ENCODE measurements at places on chromosomes 13 and 19.
A peak's percentile ranks its signal among the peaks of the same experiment; 100 is the strongest.

- no peak for DNase-seq
Measured at GRCh38 chr13:111045170-111045569, 69.9 kb upstream of the ARHGEF7 start.

- no peak for DNase-seq
Measured at GRCh38 chr19:13437919-13438618, 68.2 kb downstream of the CACNA1A start.

DNA sequence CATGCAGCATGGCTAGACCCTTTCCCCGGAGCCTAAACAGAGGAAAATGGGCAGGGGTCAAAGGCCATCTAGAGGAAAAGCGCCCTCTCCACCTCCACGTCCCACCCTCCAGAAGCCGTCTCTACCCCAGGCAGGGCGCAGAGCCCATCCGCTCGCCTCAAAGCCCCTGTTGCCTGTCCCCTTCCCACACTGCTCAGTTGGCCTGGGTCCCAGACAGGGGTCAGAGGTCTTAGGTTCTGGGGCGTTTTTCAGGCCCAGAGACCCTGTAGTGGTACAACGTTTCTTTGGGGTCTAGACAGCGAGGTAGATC, 285 bp downstream of the TMEM143 start:
- no peak for DNase-seq

DNA sequence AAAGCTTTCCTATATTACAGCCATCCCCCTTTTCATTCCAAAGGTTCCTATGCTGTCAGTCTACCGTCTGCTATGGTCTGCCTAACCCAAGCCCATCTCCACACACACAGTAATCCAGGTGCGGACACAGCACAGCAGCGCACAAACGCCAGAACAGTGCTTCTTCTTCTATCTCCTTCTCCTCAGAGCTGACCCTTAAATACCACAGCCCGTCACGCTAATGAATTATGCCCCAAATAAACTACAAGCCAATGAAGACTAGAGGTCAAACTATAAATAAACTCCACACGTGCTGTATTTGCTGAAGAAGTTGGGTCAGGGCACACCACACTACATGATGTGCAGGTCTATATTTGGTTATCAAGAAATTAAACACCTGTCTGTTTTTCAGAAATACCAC, 71.8 kb downstream of the TBC1D4 start:
- DNase-seq, result no peak

GRCh38 chr13:112333756-112334543, 42.2 kb upstream of the SPACA7 start:
- DNase-seq, result no peak

- DNase-seq, result no peak
Measured at GRCh38 chr13:41827507-41828213, 133.2 kb downstream of the VWA8 start.

DNA sequence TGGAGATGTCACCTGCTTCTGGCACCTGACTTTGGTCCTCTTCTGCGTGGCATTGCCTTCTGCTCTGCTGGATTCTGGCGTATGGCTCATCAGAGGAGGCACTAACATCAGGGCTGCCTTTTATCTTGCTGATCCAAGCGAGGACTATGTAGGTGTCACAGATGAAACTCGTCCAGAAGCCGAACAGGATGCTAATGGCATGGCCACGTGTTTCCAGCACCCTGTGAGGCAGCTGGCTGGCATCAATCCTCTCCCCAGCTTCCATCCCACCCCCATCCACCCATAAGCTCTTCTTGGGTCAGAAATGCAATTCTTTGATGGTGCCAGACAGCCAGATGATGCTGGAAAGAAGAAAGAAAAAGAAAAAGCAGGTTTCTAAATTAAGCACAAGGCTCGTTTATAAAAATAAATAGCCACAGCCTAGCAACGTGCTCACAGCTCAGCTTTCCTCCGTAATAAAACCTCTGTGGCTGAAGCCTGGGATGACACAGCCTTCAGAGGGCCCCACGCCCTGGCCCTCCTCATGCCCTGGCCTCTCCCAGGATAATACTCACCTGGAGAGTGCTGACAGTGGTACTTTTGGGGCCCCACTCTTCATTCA, 212.9 kb upstream of the SERP2 start:
- DNase-seq, result peak; percentile 32

DNA sequence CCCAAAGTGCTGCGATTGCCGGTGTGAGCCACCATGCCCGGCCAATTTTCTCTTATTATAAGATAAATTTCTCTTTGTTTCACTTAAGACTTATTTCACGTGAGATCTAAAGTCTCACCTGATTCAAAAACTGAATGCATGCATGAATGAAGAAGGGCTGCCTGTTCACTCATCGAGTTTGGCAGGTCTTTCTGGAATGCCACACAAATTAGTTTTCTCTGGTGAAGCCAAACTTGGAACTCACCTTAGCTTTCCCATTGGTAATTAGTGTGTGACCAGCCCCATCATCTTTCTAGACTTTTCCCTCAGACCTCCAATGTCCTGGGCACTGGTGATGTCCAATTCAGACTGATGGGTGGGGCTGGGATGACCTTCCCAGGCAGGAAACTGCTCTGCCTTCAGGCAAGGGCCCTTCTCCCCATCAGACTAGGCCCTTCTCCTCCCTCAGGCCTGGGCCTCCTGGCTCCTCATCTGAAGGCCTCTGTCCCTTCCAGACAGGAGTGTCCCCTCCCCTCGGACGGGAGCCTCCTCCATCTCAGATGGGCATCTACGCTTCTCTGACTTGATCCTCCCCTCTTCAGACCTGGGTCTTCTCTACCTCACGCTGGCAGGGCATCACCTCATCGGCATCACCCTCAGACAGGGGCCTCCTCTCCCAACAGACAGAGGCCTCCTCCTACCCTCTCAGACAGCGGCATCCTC, 14.4 kb downstream of the C3 start:
- DNase-seq, result no peak

- no peak for DNase-seq
Measured at GRCh38 chr19:45468803-45469131, 971 bp downstream of the FOSB start.

DNA sequence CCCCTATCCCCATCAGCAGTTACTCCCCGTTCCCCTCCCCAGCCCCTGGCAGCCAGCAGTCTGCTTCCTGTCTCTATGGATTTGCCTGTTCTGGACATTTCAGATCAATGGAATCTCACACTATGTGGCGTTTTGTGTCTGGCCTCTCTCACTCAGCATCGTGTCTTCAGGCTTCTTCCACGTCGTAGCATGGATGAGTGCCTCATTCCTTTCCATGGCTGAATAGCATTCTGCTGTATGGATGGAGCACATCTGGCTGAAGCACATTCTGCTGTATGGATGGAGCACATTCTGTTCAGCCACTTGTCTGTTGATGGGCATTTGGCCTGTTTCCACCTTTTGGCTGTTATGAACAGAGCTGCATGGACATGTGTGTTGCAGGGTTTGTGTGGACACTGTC, 29.5 kb downstream of the CRTC1 start:
- peak; percentile 76 for DNase-seq

DNA sequence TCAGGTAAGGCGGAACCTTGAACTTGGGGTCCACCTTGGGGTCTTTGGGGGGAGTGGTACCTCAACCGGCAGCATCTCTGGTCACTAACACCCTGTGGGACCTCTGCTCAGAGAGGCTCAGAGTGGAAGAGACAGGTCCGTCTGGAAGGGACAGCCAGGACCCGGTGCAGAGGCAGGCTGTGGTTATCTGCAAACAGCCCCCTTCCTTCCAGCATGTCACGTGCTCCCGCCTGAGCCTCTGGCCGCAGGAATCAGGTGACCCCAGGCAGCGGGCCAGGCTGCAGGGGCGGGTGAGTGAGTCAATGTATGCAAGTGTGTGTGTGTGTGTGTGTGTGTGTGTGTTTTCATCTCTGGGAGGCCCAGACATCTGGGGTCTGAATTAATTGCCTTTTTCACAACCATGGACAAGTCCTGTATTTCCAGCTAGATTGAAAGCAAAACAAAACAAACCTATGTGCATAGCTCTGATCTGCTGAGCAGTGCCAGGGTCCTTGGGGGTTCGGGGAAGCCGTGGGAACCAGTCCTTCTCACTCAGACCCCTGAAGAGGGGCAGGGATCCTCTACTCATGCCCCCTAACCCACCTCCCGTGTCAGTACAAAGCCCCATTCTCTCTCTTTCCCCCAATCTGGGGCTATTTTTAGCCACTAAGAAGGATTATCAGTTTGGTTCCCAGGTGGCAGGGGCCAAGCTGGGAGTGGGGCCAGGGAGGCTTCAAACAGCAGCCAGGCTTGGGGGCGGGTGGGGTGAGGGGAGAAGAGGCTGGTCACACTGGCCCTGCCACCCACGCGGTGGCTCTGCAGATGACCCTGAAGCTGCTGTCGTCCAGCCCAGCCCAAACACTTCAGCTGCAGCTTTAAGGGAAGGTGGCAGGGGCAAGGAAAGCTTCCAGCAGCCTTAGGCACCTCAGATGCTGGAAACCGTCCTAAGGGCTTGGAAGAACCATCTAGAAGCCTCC, 31.4 kb downstream of the CERS4 start:
- peak; percentile 85 for DNase-seq

DNA sequence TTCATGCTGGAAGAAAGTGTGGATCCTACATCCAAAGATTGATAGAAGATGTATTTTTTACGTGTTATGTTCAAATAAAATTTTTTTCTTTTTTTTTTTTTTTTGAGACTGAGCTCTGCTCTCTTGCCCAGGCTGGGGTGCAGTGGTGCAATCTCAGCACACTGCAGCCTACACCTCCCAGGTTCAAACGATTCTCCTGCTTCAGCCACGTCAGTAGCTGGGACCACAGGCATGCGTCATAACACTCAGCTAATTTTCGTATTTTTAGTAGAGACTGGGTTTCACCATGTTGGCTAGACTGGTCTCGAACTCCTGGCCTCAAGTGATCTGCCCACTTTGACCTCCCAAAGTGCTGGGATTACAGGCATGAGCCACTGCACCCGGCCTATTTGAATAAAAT, 65.7 kb downstream of the KLF12 start:
- DNase-seq, result no peak

GRCh38 chr13:73876323-73876722, 257.9 kb downstream of the KLF12 start:
- DNase-seq, result no peak

DNA sequence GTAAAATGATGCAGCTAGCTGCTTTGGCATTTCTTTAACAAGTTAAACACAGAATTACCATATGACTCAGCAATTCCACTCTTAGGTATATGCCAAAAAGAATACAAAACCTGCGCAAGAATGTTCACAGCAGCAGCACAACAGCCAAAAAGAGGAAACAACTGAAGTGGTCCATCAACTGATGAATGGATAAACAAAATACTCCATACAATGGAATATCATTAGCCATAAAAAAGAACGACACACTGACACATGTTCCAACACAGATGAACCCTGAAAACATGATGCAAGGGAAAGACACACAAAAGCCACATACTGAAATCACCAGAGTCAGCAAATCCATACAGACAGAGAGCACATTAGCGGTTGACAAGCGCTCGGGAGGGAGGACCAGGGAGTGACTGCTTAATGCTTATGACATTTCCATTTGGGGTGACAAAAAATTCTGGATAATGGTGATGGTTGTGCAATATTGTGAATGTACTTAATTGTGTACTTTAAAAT, 3.0 kb downstream of the PCID2 start:
- no peak for DNase-seq

- peak; percentile 66 for DNase-seq
Measured at GRCh38 chr19:14472202-14472938, 2.8 kb downstream of the PTGER1 start.

GRCh38 chr19:57583521-57584416, at the start of gene ZIK1:
Gene ZIK1 (plus strand): TSS chr19:57584145. CDS start chr19:57584357, 212 bp downstream.
- DNase-seq, result peak; percentile 92

- DNase-seq, result no peak
Measured at GRCh38 chr13:24128112-24128511, 32.4 kb upstream of the SPATA13 start.

DNA sequence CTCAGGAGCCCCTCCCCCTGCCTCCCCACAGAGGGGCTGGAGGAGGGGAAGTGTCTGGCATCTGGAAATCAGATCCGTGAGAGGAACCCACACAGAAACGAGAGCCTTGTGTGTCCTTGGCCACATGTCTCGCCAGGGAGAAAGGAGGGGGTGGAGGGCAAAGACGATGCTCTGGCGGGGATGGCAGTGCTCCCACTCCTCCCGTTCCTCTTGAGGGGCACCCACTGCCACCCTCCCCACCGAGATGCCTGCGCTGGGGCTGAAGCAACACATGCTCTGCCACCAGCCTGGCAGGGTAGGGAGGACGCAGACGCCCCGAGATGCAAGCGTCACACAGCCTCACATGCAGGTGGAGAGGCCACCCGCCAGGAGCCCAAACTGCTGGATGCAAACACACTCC, 2.8 kb downstream of the ADGRL1 start:
- no peak for DNase-seq

Measured in hindlimb muscle (tissue), 1 donor.